ENCODE measurements at places on chromosomes 3 and 15.

DNA sequence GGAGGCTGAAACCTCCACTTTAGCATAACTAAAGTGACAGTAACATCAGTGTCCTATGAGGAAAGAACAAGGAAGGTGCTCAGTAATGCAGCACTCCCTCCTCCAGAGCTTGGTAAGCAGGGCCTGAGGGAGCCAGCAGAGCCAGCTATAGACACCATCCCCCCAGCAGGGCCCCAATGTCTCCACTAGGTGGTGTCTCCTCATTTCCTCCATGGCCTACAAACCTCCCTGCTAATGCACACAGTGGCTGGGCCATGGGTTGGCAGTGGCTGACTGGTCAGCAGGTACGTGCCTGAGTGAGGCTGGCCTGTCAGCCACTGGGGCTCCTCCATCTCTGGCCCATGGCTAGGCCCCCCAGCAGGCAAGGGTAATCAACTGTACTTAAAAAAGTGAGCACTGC lies 13.6 kb downstream of the MRPS25 start:
- DNase-seq: peak; percentile 64

DNA sequence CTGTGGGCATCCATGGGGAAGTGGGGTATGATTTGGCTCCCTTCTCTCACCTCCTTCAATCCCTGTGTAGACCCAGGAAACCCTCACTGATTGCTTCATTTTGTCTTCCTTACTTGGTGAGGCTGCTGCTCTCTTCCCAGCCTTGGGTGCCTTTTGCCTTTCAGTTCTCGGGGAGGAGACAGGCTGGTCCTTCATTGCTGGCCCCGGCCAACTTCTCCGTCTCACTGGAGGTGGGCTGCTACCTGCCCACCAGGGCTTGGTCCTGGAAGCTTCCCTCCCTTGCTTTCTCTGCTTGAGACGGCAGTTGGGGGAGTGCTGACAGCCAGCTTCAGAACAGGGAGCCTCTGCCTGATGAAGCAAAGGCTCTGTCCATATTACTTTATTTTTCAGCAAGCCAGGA lies 4.7 kb downstream of the FOXL2 start:
- DNase-seq: no peak

DNA sequence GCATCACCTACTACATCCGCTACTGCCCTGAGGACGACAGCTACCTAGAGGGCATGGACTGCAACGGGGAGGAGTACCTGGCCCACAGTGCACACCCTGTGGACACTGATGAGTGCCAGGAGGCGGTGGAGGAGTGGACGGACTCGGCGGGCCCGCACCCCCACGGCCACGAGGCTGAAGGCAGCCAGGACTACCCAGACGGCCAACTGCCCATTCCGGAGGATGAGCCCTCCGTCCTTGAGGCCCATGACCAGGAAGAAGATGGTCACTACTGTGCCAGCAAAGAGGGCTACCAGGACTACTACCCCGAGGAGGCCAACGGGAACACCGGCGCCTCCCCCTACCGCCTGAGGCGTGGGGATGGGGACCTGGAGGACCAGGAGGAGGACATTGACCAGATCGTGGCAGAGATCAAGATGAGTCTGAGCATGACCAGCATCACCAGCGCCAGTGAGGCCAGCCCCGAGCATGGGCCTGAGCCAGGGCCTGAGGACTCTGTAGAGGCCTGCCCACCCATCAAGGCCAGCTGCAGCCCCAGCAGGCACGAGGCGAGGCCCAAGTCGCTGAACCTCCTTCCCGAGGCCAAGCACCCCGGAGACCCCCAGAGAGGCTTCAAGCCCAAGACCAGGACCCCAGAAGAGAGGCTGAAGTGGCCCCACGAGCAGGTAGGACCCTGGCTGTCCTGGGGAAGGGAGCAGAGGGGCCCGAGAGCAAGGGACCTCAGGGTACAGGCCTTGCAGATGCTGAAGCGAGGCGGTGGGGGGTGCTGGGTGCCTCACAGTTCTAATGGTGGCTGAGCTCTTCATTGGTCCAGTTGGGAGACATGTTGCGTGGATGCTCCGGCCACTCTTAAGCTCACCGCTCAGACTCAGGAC lies 168.6 kb downstream of the APBA2 start:
- DNase-seq: no peak

- DNase-seq: no peak
Observed at GRCh38 chr3:32306072-32306471, 67.6 kb downstream of the CMTM8 start.

GRCh38 chr15:27336676-27337075 lies 365.7 kb downstream of the GABRG3 start:
- DNase-seq: no peak
